ENCODE measurements at places on chromosomes 1 and 21.

DNA sequence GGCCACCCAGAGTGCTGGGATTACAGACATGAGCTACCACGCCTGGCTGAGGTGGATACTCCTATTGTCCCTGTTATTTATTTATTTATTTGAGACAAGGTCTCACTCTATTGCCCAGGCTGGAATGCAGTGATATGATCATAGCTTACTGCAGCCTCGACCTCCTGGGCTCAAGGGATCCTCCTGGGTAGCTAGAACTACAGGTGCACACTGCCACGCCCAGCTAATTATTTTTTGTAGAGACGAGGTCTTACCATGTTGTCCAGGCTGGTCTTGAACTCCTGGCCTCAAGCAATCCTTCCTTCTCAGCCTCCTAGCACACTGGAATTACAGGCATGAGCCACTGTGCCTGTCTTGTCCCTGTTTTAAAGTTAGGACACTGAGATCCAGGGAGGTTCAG is 5.2 kb downstream of the LDLRAP1 start:
- H3K27me3 ChIP-seq: no peaks in the 10 kb centered on the region
- H3K4me3 ChIP-seq: no peak overlapping the region
- peaks cover 82% of the 10 kb centered on the region for H3K4me1 ChIP-seq
- H3K27ac ChIP-seq: peak overlapping the region; percentile 88

DNA sequence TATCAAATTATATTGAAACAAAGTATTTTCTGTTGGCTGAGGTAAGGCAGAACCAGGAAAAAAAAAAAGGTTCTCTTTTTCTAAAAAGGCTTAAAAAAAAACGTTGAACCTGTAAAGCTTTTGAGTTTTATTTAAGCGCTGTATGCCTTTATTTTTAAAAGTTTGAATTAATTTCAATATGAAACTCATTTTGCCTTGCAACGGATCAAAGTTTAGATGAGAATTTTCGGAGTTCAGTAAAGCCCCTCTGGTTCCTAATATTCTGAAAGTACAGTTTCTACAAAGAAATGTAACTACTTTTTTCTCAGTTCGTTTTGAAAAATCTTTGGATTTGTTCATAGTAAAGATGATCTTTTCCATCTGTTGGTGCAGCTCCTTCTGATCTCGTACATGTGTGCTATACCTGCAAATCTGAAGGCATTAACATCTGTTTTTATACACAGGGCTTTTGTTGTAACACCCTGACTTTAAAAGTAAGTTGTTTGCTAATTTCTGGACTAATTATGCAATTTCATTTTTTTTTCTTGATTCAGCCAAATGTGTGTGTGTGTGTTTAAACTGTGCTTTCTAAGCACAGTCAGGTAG is 1.7 kb downstream of the ZBTB18 start:
- no peak overlapping the region for H3K4me3 ChIP-seq
- no peaks in the 10 kb centered on the region for H3K27me3 ChIP-seq
- H3K4me1 ChIP-seq: peaks cover 41% of the 10 kb centered on the region
- peaks cover 9% of the 10 kb centered on the region for H3K36me3 ChIP-seq

DNA sequence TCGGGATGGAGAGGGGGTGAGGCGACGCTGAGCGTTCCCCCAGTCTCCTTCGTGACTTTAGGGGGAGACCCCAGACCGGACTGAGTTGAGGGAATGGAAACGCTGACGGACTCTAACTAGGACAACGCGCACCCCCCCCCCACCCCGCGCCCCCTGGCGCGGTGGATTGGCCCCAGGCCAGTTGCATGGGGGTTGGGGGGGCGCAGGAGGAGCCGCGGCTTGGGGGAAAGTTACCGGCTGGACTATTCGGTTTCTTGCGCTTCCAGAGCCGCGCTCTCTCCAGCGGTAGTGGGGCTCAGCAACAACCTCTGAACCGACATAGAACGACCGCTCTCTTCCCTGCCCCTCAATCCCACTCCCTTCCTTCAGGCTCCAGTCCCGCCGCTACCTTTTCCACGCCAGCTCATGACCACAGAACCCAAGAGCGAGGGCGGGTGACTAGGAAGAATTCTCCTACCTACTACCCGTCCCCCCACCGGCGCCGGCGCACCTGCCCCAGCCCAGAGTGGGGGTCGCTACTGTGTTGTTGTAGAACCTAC is 694 bp downstream of the ZBTB7B start:
- peak overlapping the region; percentile 80 for H3K27ac ChIP-seq
- H3K36me3 ChIP-seq: peaks cover 5% of the 10 kb centered on the region
- H3K4me3 ChIP-seq: peak overlapping the region; percentile 85
- peak; percentile 48 for DNase-seq

DNA sequence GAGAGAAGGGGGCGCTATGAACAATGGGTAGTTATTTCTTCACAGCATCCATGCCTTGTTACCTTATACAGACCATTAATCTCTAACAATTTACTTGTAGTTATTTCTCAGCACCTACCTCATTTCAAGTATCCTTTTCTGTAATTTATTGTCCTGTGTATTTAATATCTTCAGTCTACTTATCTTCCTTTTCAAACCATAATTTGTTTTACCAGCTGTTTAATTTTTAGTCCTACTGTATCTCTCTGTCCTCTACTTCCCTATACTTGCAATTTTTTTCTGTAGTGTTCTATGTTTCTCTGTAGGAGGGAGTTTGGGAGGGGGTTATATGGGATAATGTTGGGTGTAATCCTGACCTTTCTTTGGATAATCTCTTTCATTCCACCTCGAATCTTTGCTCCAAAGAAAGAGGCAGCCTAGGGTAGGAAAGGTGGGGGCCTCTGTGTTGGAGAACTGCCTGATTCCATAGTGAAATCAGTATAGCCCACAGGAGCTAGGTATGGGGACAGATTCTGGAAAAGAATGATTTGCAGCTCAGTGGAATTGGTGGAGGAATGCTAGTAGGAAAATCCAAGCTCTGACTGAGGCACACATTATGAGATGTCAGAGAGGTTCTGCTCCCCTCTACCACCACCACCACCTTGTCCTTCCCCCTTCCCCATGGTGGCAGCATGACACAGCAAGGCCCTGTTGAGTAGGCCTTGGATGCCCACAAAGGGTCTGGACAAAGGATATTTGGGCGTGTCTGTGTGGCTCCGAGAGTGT is 642 bp downstream of the MLLT11 start:
- peak overlapping the region; percentile 95 for H3K27ac ChIP-seq
- H3K27me3 ChIP-seq: no peaks in the 10 kb centered on the region
- no peak for DNase-seq
- peaks cover 30% of the 10 kb centered on the region for H3K36me3 ChIP-seq
- H3K4me3 ChIP-seq: peak overlapping the region; percentile 96
- H3K4me1 ChIP-seq: peaks cover 41% of the 10 kb centered on the region

- H3K4me1 ChIP-seq: peaks cover 39% of the 10 kb centered on the region
- no peak overlapping the region for H3K27ac ChIP-seq
- H3K4me3 ChIP-seq: no peak overlapping the region
These were observed 3.3 kb downstream of the IFNGR2 start for GRCh38 chr21:33406493-33406892.

DNA sequence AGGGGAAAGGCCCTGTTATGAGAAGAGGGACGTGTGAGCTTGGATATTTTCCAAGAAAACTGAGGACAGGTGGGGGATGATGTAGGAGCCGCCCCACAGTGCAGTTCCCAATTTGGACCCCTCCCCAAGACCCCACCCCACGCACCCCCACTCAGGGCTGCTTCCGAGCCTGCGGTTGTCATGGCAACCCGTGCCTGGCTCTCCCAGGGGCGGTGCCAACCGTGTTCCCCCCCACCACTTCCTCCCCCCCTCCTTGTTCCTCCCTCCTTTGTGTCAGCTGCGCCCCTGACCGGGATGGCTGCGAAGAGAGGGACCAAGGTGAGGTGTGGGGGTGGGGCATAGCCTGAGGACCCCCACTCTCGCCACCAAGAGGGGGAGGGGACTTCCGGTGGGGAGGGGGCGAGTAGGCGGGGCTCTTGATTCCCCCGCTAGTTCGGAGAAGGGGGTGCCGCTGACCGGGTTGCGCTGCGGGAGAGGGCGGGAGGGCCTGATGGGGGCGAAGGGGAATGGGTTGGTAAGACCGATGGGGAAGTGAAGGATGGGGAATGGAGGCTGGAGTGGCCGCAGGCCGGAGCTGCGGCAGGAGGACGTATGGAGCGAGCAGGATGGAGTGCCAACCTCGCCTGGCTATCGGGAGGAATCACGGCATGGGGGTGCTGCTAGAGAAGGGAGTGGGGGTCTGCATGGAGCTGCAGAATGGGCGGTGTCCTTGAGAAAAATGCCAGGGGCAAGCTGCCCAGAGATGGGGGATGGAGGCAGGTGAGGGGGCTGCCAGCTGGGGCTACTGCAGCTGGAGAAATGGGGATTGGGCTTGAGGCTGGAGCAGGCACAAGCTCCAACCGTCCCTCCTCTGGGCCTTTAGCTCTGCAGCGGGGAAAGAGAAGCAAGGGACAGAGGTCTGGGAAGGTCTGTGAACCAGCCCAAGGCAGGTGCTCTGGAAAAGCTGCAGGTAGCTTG is 953 bp downstream of the TRIM46 start:
- peaks cover 27% of the 10 kb centered on the region for H3K36me3 ChIP-seq
- H3K27me3 ChIP-seq: no peaks in the 10 kb centered on the region
- peaks cover 43% of the 10 kb centered on the region for H3K4me1 ChIP-seq
- H3K4me3 ChIP-seq: peak overlapping the region; percentile 96
- peak overlapping the region; percentile 98 for H3K27ac ChIP-seq
- peak; percentile 67 for DNase-seq

GRCh38 chr1:89660224-89661061 is 27.5 kb downstream of the LRRC8C start:
- DNase-seq: peak; percentile 28
- H3K36me3 ChIP-seq: peaks cover 61% of the 10 kb centered on the region
- peaks cover 81% of the 10 kb centered on the region for H3K4me1 ChIP-seq
- no peaks in the 10 kb centered on the region for H3K27me3 ChIP-seq
- no peak overlapping the region for H3K4me3 ChIP-seq

DNA sequence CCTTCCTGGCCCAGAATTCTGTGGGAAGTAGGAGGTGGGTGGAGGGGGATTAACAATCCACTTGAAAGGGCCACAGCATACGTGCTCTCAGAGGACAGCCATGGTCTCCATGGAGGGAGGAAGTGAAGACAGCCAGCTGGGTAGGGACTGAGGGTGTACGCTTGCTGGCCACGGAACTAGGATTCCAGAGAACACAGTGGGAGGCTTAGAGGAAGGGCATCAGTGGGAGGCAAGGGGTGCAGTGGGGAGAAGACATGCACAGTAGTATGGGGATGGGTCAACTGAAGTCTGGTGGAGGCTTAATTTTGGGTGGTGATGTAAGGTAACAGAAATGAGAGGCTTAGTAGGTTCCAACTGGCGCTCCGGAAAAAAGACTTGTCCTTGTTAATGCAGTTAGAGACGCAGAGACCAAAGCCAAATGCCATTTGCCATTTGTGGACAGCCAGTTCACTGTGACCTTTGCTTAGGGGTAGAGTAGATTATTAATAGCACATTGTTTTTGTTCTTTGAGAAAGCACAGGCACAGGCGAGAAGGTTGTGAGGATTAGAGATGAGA is 103.0 kb downstream of the ZSCAN20 start:
- no peaks in the 10 kb centered on the region for H3K4me1 ChIP-seq
- no peaks in the 10 kb centered on the region for H3K36me3 ChIP-seq
- no peak overlapping the region for H3K27ac ChIP-seq
- no peak for DNase-seq
- H3K4me3 ChIP-seq: no peak overlapping the region
- peaks cover 23% of the 10 kb centered on the region for H3K27me3 ChIP-seq

DNA sequence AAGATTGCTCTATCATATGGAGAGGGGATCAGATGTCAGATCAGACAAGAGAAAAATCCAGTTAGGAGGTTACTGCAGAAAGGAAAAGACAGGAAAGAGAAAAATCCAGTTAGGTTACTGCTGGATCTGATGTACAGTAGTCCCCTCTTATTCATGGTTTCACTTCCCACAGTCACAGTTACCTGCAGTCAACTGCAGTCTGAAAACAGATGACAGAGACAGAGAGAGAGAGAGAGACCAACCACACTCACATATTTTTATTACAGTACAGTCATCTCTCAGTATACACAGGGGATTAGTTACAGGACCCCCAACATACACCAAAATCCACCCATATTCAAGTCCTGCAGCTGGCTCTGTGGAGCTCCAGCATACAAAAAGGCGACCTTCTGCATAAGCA is 29.3 kb downstream of the NUP133 start:
- peaks cover 42% of the 10 kb centered on the region for H3K36me3 ChIP-seq
- H3K27me3 ChIP-seq: no peaks in the 10 kb centered on the region
- H3K27ac ChIP-seq: no peak overlapping the region
- peaks cover 9% of the 10 kb centered on the region for H3K4me1 ChIP-seq
- DNase-seq: no peak

- no peak overlapping the region for H3K27ac ChIP-seq
- H3K4me3 ChIP-seq: no peak overlapping the region
- H3K36me3 ChIP-seq: peaks cover 1% of the 10 kb centered on the region
- DNase-seq: no peak
These were observed 37.5 kb downstream of the NEXN start for GRCh38 chr1:77925956-77926355.

- no peaks in the 10 kb centered on the region for H3K27me3 ChIP-seq
- no peaks in the 10 kb centered on the region for H3K4me1 ChIP-seq
- peaks cover 2% of the 10 kb centered on the region for H3K36me3 ChIP-seq
- DNase-seq: no peak
These were observed 51.0 kb upstream of the IKBKE start for GRCh38 chr1:206419250-206419649.

GRCh38 chr21:32043458-32043857 is 170.6 kb downstream of the HUNK start:
- H3K4me3 ChIP-seq: no peak overlapping the region
- H3K27ac ChIP-seq: no peak overlapping the region
- no peak for DNase-seq
- H3K27me3 ChIP-seq: peaks cover 6% of the 10 kb centered on the region

DNA sequence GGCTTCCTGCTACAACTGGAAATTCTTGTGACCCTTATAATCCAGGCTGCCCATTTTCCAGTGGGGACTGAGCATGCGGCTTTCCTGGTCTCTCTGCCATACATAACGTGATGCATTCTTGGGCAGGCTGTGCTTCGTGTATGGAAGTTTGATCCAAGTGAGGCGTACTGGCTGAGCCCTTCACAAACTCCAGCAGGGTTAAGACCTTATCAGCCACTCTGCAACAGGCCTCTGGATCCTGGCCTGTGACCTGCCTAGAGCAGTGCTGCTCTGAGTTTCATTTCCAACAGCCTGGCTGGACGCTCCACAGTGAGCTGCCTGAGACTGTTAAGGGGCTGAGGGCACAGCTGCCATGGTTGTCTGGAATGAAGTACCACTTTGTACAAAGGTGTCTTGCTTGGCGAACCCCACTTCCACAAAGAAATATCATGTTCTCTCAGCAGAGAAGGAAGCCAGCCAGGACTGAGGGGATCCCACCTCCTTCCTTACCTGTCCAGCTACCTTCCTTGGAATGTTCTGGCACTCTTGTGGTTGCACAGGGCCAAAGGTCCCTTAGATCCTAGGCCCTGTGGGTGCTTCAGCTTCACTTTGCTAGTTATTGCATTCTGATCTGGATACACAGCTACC is 28.5 kb upstream of the XPR1 start:
- H3K27ac ChIP-seq: no peak overlapping the region
- no peaks in the 10 kb centered on the region for H3K27me3 ChIP-seq
- H3K36me3 ChIP-seq: no peaks in the 10 kb centered on the region
- H3K4me1 ChIP-seq: no peaks in the 10 kb centered on the region
- H3K4me3 ChIP-seq: no peak overlapping the region
- DNase-seq: no peak

DNA sequence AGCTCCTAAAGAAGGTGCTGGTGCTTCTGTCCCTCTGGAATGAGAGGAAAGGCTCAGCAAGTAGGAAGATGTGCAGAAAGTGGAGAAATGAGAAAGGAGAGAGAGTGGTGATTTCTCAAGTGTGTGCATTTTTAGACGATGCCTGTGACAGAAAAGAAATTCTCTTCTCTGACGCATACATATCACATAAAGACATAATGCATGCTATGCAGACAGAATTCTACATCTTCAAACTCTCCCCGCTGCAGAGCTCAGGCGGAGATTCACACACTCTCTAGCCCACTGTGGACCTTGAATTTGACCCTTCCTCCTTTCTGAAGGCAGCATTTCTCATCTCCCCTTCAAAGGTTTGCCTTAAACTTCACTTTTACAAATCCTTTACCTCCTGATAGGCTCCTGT is 52.0 kb upstream of the CAMK1G start:
- H3K36me3 ChIP-seq: no peaks in the 10 kb centered on the region
- H3K27ac ChIP-seq: no peak overlapping the region
- no peak for DNase-seq
- H3K4me1 ChIP-seq: no peaks in the 10 kb centered on the region
- H3K27me3 ChIP-seq: peaks cover 25% of the 10 kb centered on the region

All from activated CD8-positive, alpha-beta T cell treated with anti-CD3 and anti-CD28 coated beads for 36 hours (primary cell).